ENCODE measurements at places on chromosomes 6 and 20.

GRCh38 chr20:36591281-36591680 lies 14.3 kb upstream of the RAB5IF start:
- DNase-seq: no peak

DNA sequence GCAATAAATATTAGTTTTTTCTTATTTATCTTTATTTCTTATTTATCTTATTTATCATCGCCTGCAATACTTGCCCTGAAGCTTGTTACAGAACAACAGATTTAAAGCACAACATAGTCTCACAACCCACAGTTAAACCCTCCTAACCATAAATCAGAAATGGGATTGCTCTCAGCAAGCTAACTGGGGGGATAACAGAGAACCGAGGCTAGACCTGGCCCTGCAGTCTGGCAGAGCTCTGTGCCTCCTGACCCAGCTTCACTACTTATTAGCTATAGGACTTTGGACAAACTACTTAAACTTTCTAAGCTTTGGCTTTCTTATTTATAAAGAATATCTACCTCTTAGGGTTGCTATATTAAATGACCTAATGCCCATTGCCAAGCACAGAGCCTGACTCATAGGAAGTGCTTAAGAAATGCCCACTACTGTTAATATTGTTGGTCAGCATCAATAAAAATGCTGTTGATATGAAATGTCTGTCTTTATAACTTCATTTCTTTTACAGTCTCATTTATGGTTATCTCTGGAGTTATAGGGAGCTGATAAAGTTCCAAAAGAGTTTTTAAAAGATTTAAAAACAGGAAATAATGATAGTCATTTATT lies 87.9 kb upstream of the BEND6 start:
- no peak for DNase-seq

- no peak for DNase-seq
These were observed 232.4 kb upstream of the RSPO3 start for GRCh38 chr6:126886106-126886505.

DNA sequence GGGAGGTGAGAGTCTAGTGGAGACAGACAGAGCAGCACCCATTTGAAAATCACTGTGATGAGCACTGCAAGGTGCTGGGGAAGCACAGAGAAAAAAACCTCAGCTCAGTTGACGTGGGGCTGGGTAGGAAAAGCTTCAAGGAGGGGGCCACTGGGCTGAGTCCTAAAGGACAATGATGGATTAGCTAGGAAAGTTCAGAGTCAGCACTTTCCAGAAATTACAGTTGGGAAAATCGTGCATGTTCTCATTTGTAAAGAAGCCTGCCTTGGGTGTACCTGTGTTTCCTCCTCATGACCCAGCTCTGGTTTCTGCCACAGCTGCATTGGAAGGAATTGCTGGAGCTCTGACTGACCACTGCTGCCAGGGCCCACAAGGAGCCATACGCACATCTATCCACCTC lies 221.3 kb downstream of the FARS2 start:
- DNase-seq: no peak

DNA sequence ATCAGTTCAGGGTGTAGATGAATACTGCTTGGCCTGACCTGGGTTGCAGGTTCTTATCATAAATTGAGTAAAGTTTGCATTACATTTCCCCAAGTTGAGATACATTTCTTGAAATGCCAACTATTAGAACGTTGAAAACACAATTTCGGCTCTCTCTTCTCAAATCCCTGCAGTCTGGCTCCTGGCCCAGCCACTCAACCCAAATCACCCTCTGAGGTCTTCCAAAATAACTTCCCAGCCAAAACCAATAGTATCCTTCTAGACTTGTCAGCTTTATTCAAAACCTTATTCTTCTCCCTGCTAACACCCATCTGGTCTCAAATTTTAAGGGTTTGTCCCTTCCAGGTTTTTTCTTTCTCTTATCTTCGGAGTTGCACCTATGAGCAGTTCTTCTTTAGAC lies 263.6 kb downstream of the EYA4 start:
- no peak for DNase-seq

GRCh38 chr6:130140084-130140483 lies 82.7 kb downstream of the SAMD3 start:
- DNase-seq: no peak

DNA sequence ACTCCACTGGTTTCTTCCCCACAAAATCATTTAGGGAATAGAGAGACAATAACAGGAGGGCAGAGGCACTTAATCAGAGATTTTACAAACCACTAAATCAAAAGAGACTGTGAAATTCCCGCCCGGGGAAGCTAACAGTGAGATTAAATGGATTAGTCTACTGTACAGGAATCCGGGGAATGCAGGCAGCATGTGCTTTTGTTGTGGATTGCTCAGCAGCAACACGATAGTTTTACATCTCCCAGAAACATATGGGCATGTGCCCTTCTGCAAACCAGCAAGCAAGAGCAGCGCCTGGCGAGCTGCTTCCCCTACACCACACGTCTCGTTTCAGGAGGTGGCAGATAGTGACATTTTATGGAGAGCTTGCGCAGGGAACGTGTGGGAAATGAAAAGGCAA lies 382.3 kb downstream of the CD83 start:
- no peak for DNase-seq

DNA sequence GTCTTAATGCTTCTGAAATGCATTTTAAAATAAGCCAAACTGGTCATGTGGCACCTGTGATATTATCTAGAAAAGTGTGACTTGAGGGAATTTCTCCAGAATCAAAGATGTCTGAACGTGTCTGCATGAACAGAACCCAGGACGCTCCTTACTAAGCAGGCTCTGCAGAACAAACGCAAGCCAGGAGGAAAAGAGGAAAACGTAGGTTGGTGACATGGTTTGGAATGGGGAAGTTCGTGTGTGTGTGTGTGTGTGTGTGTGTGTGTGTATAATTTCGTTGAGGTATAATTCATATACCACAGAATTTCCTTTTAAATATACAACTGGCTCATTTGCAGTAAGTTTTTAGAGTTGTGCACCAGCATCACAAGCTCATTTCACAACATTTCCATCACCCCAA lies 200.5 kb upstream of the FOXQ1 start:
- no peak for DNase-seq

DNA sequence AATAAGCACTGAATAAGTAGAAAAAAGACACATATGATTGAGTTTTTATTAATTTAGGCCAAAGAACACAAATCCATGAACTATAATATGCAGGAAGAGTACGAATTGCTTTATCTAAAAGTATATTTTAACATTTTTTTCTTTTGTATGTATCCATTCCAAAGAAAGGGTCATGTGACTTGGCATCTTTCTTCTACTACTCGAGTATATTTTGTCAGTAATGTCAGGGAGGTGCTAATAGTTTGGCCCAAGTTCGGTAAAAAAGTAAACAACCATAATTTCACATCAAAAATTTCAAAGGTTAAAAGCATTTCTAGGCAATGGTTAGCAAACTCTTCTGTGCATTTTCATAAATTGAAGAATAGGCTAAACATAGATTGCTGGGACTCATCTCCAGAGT lies 18.7 kb downstream of the DEFB110 start:
- no peak for DNase-seq
